ENCODE measurements at places on chromosomes 7 and 10.

DNA sequence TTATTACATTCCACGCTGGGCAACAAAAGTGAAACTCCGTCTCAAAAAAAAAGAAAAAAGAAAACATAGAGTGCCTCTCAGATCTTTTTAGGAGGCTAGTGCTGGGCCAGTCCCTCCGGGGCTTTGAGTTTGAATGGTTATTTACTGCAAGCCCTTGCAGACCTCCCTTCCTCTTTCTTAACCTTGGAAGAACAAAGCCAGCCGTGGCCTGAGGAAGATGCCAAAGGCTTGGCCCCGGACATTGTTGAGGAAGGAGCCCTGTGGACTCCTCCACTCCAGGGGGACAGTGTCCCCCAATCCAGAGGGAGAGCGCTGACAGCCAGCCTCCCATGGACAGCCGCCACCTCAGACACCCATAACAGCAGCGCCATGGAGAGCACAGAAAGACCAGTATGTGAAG lies 5.0 kb downstream of the TSPAN33 start:
- DNase-seq = no peak

DNA sequence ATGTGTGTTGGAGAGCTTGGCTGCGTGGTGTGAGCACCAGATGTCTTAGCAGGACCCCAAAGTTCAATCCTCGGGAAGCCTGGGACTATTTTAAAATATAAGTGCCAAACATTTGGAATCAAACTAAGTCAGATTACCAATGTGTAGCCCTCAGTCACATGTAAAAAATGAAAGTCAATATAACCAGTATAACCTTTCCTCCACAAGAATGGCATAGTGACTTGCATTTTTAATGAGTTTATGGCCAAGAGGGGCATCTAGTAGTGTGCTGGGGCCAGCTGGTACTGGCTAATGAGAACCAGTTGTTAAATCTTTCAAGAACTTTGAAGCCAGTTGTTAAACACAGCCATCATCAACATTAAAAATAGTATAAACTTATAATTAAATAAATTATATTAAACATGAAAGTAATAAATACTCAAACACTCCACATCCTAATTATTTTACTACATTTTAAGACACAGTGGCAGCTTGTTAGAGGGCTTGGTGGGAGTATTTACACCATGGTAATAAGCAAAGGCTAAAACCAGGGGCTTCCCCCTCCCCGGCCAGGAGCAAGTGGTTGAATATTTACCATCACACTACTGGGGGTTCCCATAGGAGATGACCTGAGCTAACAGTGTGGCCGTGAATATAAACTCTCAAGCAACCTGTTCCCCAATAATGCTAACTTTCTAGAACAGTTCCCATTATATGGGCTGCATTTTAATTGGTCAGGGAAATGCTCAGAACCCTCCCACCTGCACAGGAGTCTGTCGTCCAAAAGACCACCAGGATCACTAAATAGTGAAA lies 7.9 kb upstream of the FAM170B start:
- no peak for DNase-seq

DNA sequence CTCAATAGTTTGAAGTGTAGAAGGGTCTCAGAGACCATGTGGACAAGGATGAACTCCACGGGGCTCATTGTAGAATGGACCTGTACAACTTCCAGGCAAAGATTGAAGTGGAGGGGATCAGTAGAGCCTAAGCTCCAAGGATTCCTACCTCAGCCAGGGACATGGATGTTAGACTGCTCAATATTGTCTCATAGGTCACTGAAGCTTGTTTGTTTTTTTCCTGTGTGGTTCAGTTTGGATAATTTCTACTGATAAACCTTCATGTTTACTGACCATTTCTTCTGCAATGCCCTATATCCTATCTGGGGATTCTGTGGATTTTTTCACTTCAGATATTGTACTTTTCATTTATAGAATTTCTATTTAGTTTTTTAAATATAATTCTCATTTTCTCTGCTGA lies 8.9 kb downstream of the DYDC2 start:
- DNase-seq = no peak

- no peak for DNase-seq
Measured at GRCh38 chr7:63073736-63074135, 924.9 kb upstream of the ZNF722 start.

DNA sequence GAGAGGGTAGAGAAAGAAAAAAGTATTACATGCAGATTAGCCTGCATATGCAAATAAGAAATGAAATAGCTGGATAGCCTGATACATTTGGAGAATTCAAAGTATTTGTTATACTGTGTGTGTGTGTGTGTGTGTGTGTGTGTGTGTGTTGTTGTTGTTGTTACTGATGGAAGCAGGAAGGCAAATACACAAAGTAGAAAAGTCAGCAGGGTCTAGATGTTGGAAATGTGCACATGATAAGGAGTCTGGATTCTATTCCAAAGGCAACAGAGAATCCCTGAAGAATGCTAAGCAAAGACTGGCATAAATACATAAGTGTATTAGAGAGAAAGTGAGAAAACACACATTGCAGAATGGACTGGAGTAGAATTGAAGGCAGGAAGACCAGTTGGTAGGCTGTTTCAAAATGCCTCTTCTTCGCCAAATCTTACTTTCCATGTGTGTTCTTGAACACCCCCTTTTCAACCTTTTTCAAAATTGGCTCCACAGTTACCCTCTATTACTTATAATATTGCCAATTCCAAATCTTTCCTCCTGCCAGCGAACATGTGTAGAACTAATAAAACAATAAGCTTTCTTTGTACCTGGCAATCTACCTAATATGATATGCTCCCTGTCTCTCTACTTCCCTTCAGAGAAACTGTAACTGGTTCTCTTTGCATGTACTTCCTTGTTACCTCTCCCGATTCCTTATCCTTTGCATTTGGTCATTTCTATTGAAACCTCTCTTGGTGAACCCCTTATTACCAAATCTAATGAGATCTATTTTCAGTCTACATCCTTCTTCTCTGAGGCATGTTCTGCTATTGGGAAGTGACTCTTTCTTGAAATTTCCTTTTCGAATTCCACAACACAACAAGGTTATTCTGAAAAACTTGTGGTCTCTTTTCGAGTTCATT lies 6.2 kb downstream of the CPED1 start:
- DNase-seq = no peak

DNA sequence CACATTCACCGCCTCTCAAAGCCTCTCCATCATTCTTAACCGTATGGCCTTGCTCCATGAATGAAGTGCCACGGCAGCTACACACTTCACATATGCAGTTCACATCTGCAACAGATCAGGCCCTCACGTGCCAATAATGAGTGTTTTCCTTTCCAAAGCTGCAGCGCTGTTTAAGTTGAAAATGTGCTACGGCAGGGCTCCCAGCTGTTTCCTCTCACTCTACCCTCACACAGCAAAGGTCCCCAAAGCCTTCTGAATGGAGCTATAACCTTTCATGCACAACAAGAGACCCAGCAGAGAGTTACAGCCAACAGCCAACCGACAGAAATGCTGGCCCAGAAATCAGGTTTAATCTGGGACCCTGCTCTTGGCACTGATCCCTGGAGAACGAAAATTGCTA lies 236.1 kb downstream of the ELMO1 start:
- no peak for DNase-seq

- no peak for DNase-seq
Measured at GRCh38 chr7:79165225-79165624, 288.2 kb downstream of the MAGI2 start.

- no peak for DNase-seq
Measured at GRCh38 chr10:65534771-65535170, 1391.1 kb upstream of the LRRTM3 start.

DNA sequence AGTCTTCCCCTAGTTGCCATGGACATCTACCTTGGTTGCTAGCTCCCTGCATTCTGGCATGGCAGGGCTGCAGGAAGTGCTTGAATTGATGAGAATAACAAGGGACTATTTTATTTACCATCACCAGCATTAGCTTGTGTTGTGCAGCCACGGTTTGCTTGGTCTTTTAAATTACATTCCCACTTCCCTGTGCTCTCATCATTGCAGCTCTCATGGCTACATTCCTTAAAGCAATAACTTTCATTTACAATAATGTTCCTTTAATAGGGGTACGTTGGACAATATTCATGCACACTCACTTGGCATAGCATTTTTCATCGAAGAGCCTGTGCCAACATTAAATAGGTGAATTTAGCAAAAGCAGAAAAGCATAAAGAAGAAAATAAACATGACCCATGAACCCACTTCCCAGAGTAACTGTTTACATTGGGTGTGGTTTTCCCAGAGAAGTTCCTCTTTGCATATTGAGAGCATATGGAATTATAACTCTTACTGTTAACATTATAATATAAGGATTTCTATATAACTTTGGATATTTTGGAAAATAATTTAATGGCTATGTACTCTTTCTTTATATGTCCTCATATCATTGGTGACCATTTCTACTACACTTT lies 113.2 kb upstream of the VWC2 start:
- no peak for DNase-seq

DNA sequence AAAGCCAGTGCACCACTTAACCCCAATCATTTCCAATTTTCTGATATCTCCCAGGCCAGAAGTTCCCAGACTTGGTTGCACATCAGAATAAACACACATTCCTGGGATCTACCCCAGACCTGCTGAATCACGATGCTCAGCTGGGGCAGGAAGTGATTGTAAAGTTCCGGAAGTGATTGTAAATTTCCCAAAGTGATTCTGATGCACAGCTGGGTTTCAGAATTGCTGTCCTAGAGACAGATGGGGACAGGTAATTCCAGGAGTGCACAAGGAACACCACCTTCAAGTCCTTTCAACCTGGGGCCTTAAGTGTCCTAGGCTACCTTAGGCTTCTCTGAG lies 104.2 kb upstream of the EEPD1 start:
- no peak for DNase-seq

GRCh38 chr10:30821261-30821993 lies 191.9 kb upstream of the LYZL2 start:
- no peak for DNase-seq

- DNase-seq = no peak
Measured at GRCh38 chr10:122798704-122799231, 46.9 kb downstream of the CUZD1 start.

DNA sequence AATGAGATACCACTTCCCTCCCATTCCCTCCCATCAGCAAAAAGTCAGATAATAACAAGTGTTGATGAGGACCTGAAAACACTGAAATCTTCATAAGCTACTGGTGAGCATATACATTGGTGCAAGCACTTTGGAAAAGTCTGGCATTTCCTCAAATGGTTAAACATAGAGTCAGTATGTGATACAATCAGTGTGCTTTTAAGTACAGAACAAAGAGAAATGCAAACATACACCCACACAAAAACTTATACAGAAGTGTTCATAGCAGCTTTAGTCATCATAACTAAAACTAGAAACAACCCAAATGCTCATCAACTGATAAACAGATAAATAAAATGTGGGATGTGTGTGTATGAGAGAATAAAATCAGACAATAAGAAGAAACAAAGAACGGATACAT lies 261.9 kb downstream of the ELMO1 start:
- DNase-seq = no peak

GRCh38 chr7:138903186-138903820 lies 77.9 kb downstream of the KIAA1549 start:
- DNase-seq = peak; percentile 71

DNA sequence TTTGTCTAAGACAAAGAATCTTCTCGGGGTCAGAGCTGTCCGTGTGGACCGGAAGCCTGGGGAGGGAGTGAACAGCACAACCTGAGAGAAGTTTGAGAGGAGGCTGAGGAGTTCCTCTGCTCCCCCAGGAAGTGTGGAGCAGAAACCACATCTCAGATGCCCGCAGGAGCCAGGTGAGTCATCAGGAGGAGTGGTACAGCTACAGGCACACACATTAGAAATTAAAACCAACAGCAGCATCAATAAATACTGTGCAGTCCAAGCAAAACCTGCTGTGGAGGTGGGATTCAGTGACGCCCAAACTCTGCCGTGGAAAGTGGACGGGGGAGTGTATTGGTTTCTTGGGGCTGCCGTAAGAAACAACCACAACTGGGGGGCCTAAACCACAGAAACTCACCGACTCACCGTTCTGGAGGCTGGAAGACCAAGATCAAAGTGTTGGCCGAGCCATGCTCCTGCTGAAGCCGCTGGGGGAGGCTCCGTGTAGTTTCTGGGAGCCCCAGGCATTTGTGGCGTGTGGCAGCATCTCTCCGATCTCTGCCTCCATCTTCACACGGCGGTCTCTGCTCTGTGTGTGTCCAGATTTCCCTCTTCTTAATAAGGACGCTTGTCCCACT lies 31.2 kb upstream of the GARS1 start:
- no peak for DNase-seq

GRCh38 chr10:64306729-64307327 lies 785.6 kb downstream of the REEP3 start:
- DNase-seq = no peak

DNA sequence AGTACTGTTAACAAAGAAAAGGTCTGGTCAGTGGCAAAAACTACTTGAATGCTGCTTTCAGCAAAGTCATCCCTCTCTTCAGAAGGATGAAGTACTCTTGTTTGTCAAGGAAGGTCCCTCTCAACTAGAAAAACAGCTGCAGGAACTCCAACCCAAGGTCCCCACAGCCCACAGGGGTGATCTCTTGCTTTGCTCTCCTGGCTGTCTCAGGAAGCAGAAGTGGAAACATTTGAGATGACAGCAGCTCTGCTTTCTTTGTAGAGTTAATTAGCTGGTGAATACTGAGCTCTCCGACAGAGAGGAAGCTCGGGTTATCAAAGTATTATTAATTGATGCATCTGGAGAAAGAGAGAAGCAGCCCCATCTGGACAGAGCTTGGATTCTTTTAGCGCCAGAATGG lies 25.4 kb upstream of the LRGUK start:
- DNase-seq = no peak

DNA sequence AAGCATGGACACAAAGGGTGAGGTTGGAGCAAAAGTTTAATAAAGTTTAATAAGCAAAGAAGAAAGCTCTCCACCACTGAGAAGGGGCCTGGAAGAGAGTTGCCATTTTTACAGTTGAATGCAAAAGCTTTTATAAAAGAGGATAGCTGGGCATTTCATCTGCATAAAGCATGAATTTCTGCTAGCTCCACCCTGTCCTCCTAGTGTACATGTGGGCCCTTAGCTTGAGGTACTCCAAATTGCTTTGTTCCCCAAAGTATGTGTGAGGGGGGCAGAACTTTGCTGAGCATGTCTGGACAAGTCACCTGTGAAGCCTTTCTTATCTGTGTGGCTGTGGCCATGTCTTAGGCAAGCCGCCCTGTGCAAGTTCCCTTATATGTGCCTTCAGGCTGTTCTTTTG lies 22.6 kb upstream of the CROT start:
- no peak for DNase-seq

DNA sequence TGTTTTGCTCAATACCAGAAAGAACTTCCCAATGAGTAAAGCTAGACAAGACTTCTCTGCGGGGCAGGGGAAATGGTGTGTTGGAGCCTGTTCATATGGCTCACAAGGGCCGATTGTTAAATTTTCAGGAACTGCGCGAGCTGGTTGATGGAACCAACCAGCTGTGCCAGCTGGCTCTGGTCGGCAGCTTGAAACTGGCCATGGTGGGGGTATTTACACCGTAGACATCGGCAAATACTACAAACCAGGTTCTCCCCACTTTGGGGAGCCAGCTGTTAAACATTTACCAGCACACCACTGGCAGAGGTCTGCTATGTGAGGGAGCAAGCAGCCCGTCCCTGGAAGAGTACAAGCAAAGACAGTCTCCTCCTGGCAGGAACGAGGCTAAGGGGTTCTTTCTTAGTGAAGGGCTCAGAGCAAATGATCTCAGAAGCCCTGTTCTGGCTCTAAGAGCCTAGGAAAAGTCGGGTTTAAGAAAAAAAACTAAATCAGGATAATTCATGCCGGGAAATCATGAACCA lies 8.8 kb upstream of the ZMIZ1 start:
- no peak for DNase-seq

Measured in activated T-cell treated with anti-CD3 and anti-CD28 coated beads, Interleukin-2, amount 50 U/mL, for 1 hour (primary cell).